COR-L47 (cell line): ENCODE measurements at places on chromosomes 7 and 10.
A peak's percentile ranks its signal among the peaks of the same experiment; 100 is the strongest.

GRCh38 chr7:2025188-2025587 lies 207.6 kb downstream of the MAD1L1 start:
- DNase-seq, result no peak

DNA sequence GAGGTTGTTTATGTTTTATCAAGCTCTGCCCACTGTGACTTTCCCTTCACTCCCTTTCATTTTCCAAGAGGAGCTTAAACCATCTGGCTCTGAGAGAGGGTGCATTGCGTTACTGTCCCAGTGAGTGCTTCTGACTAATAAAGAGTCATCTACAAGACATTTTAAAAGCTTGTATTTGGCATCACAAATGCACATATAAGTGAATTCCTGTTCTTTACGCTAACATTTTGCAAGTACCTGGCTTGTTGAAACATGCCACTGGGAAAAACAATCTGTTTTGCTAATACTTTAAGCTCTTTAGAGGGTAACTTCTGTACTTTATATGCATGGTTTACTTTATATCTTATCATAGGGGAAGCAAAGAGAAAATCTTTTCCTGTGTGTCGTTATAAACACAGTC lies 534.6 kb upstream of the POM121L12 start:
- DNase-seq, result no peak

DNA sequence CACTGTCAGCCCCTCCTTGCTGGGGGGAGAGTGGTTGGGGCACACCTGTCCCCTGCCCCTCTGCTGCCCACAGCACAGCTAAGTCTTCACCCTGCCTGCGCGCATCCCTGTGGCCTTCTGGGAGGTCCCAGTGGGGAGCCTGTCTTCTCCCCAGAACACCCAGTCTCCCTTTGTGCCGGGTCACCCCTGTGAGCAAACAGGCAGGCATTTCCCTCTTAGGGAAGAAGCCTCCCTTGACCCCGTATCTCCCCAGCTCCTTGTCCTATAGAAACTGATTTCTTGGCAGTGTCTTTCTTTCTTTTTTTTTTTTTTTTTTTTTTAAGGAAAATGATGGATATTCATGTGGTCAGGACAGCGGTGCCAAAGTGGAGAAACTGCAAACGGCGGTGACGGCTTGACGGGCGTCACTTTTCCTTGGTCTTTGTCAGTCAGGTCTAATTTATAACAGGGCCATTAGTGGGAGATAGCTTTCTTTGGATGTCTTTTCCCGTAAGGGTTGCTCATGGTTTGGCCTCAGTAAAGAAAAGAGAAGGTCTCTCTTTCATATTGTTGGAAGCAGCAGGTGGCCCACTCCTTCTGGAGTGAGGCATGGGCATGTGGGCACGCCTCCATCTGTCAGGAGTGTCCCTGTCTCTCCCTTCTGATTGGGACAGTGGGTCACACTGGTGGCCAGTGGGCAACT lies 115.3 kb downstream of the NKX6-2 start:
- no peak for DNase-seq

- no peak for DNase-seq
Observed at GRCh38 chr7:135316648-135317313, 83.1 kb downstream of the STRA8 start.

- DNase-seq, result no peak
Observed at GRCh38 chr7:89681448-89681847, 472.8 kb upstream of the STEAP1 start.

DNA sequence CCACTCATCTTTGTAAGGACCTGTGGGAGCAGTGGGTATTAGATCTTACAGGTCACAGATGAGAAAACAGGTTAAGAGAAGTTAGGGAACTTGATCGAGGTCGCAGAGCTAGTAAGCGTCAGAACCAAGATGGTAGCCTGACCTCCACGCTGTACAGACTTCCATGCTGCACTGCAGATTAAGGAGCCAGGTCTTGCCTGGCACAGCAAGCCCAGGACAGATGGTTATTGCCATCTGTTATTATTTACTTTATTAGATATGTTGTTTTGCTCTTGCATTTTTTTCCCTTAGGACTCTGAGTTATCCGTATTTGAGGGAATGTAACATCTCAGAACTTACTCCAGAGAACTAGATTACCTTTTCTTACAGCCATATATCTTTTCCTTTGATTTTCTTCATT lies 147.2 kb downstream of the NSUN6 start:
- no peak for DNase-seq

DNA sequence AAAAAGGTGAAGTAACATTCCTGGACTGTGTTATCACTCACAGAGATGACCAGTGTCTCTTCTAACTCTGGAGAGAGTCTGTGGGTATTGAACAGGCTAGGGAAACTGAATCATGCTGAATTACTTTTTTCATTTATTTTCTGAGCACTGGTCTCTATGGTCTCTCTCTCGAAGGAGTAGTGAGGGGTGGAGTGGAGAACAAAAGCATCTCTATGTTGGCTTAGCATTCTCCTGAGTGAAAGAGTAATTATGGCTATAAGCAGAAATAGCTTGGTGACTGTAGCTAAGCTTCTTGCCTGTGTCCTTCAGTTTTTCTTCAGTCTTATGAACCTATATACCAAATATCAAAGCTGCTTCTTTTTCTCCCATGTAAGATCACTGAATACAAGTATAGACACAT lies 64.6 kb upstream of the PTN start:
- no peak for DNase-seq

- no peak for DNase-seq
Observed at GRCh38 chr7:158321936-158322615, 265.5 kb downstream of the PTPRN2 start.

- peak; percentile 47 for DNase-seq
Observed at GRCh38 chr10:95133016-95133752, 60.9 kb upstream of the ACSM6 start.

- DNase-seq, result no peak
Observed at GRCh38 chr7:16926283-16926682, 44.5 kb upstream of the AGR3 start.

DNA sequence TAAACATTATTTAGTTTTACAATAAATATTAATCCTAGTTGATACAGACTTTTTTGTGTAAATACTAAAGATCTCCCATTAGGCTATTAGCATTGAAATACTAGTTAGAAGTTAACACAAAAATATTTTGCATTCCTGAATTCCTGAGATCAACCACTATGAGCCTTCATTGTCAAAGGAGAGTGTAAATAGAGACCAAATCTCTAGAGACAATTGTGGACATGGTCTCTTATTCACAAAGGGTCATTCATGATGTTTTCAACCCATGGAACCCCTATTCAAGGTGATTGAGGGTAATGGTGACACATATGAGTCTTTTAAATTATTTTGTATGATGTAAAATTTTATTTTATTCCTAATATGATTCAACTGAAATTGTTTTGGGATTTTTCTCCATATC lies 1454.8 kb upstream of the LRRTM3 start:
- no peak for DNase-seq

DNA sequence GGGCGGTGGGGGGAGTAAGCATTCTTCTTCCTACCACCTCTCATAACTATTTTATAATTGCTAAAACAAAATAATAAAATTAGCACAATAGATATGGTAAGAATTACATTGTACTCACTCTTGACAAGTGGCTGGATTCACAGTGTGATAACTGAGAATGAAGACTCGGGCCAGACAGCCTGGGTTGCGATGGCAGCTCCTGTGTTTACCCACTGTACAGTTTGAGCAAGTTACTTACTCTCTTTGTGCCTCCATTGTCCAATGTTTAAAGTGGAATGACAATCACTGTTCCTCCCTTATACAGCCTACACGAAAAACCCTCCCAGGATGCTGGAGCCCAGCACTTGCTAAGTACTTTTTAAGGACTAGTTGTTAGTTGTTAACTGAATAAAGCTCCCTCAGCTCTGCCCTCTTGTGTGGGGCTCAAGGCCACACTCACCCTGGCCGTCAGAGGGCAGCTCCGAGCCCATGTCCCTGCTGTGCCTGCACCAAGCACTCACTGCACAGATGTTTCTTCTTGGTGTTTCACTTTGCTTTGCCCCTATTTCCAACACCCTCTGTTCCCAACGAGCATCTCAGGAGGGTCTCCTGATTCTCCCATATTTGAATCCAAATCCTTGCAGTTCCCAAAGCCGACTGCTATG lies 56.4 kb upstream of the NPS start:
- no peak for DNase-seq

DNA sequence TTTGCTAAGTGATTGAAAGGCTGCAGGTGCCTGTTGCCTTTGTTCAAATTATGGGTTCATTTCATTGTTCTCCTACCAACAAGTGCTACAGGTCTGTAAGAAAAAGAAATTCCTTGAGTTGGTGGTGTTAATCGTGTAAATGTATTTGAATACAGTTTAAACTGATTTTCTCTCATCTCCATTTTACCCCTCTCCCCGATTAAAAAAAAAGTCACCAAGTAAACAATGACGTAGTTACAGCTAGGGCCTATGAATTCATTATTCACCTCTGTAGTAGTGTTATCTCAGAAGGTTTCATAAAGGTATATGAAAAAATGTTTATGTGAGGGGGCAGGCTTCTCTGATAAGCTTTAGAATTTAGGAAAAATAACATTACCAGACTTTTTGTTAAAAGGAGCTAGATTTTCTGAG lies 1.1 kb downstream of the REEP3 start:
- peak; percentile 61 for DNase-seq

- no peak for DNase-seq
Observed at GRCh38 chr7:47478017-47478344, 103.9 kb downstream of the TNS3 start.

- no peak for DNase-seq
Observed at GRCh38 chr7:142408794-142409193, 150.9 kb upstream of the PRSS58 start.

DNA sequence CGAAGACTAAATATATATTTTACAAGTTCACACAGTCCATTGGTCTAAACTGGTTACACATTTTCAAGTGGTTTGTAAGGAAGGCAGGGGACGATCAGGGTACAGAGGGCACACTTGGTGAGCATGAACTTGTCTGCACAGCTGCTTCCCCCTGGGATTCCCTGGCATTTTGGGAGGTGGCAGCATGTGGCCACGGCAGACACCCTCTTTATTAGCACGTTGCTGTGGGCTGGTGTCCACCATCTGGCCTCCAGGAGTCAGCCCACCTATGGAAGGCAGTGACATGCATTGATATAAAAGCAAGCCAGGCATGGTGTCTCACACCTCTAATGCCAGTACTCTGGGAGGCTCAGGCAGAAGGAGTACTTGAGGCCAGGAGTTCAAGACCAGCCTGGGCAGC lies 350.2 kb downstream of the TYW1 start:
- no peak for DNase-seq

DNA sequence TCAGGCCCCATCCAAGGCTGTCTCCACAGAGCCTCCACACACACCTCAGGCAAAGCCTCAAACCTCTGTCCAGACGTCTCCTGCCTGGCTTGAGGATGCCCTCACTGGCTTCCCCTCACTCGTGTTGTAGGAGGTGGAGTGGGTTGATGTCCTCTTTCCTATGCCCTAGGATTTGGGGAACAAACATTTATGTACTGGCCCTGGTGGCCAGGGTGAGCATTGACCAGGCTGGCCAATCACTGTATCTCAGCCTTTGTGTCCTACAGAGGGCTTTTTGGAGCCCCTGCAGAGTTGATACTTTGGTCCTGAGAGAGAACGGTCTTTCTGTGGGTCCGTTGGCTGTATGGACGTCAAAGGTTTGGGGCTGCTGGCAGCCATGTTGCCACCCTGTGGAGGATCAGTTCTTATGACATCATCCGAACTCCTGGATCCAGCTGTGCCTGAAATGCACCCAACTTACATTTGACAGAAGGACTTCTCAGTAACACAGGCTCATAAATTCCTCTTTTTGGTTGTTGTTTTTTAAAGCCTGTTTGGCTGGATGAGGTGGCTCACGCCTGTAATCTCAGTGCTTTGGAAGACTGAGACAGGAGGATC lies 2.3 kb upstream of the GRID2IP start:
- DNase-seq, result no peak

DNA sequence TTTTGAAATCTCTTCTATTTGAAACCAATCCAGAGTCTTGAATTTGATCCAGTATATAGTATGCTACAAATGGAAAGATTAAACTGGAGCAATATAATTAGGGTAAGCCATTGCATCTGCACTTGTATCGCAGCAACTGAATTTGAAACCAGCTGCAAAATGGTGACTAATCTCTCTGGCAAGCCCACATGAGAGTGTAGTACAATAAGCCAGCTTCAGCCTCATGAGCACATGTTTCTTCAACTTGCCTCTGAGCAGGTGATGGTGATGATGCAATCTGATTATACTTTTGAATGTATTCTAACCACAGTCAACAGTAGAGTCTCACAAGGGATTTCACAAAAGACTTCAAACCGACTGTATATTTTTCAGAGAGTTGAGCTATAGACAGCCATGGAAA lies 829 bp upstream of the RPA3 start:
- DNase-seq, result peak; percentile 62

- peak; percentile 30 for DNase-seq
Observed at GRCh38 chr10:115355162-115355760, 262.1 kb downstream of the ATRNL1 start.

DNA sequence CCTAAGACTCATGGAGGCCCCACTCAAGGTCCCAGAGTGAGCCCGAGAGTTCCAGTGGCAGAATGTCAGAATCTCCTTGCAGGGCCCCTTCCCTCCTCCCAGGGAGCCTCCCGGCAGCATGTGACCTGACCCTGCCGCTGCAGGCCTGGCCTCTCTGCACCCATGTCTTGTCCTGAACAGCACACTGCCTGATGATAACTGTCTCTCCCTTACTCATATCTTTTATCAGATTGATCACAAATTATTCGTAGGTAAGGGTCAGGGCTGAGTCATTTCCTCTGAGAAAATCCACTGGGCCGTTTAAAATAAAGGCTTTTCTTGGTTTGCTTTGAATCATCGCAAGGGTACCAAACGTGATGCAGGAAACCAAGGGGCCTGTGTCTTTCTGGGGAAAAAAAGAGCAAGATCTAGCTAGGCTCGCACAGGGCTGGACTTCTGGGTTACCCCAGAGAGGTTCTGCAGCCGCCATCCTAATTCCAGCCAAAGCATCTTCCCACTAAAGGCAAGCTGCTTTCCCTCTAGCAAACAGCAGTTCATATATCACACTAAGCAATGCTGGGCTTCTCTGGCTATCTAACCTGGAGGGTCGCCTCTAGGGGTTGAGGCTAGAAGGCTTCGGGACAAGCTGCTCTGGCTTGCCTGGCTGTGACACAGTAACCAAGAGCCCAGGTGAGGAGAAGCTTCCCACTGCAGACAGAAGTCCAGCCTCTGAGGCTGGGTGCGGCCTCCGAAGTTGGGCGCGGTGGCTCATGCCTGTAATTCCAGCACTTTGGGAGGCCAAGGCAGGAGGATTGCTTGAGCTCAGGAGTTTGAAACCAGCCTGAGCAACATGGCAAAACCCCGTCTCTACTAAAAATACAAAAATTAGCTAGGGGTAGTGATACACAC lies 104.9 kb downstream of the SPDYE5 start:
- DNase-seq, result no peak

GRCh38 chr10:98248018-98248417 lies 20.0 kb downstream of the LOXL4 start:
- DNase-seq, result no peak

DNA sequence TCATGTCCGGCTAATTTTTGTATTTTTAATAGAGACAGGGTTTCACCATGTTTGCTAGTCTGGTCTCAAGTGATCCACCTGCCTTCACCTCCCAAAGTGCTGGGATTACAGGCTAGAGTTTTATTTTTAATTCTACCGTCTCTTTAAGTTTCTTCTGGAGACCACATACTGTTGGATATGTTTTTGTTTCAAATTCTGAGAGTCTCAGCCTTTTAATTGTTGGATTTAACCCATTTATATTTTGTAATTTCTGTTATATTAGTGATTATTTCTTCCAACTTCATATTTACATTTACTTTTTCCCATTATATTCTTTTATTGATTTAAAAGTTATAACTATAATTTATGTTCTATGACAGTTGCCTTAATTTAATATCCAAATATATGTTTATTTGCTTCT lies 139.4 kb downstream of the BMS1 start:
- no peak for DNase-seq
